NAMALWA (cell line): ENCODE measurements at places on chromosomes 3 and 15.

DNA sequence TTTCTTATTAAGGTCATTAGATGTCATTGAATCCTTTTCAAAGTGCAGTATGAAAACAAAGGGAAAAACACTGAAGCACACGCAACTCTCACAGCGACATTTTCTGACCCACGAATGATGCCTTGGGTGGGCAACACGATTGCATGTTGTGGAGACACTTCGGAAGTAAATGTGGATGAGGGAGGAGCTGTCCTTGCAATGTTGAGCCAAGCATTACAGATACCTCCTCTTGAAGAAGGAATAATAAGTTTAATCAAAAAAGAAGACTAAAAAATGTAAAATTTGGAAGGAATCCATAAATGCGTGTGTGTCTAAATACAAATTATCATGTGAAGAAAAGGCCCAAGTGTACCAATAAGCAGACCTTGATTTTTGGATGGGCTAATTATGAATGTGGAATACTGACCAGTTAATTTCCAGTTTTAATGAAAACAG is 16.9 kb downstream of the THBS1 start:
- no peak for DNase-seq

DNA sequence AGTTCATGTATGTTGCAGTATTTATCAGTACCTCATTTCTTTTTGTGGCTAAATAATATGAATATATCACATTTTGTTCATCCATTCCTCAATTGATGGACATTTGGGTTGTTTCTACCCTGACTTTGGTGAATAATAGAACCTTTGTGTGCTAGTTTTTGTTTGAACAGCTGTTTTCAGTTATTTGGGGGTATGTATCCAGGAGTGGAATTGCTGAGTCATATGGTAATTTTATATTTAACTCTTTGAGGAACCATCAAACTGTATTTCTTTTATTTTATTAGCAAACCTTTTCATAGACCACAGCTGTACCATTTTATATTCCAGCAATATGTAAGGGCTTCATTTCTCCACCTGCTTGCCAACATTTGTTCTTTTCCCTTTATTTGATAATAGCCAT is 38.4 kb upstream of the RBM5 start:
- no peak for DNase-seq

GRCh38 chr3:137385922-137386321 is 378.2 kb upstream of the SOX14 start:
- no peak for DNase-seq

GRCh38 chr15:99550077-99550476 is 15.7 kb upstream of the MEF2A start:
- DNase-seq = no peak

- DNase-seq = no peak
Observed at GRCh38 chr3:14440168-14440518, 37.7 kb downstream of the SLC6A6 start.

- DNase-seq = no peak
Observed at GRCh38 chr3:159209459-159209858, 407.6 kb downstream of the MFSD1 start.

- no peak for DNase-seq
Observed at GRCh38 chr3:85808755-85809154, 850.0 kb downstream of the CADM2 start.
